ELR (cell line): ENCODE measurements at places on chromosomes 11 and 22.
A peak's percentile ranks its signal among the peaks of the same experiment; 100 is the strongest.

- peak; percentile 84 for DNase-seq
Observed at GRCh38 chr11:36748836-36749235, 150.8 kb upstream of the RAG2 start.

GRCh38 chr11:128400382-128401203, 186.8 kb downstream of the ETS1 start:
- DNase-seq = no peak

- no peak for DNase-seq
Observed at GRCh38 chr22:27066856-27067255, 409.5 kb downstream of the MIAT start.

DNA sequence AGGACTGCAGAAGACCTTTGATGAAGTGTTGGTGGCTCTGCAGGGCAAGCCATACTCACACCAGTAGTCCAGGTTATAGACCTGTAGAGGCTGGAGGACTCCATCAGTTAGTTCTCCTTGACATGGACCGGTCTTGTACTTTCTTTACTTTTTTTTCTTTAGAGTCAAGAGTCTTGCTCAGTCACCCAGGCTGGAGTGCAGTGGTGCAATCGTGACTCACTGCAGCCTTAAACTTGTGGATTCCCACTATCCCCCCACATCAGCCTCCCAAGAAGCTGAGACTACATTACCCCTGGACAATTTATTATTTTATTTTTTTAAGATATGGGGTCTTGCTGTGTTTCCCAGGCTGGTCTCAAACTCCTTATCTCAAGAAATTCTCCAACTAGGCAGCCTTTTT, 49.6 kb upstream of the E2F8 start:
- peak; percentile 12 for DNase-seq

GRCh38 chr11:106344394-106344793, 266.9 kb downstream of the AASDHPPT start:
- DNase-seq = no peak

DNA sequence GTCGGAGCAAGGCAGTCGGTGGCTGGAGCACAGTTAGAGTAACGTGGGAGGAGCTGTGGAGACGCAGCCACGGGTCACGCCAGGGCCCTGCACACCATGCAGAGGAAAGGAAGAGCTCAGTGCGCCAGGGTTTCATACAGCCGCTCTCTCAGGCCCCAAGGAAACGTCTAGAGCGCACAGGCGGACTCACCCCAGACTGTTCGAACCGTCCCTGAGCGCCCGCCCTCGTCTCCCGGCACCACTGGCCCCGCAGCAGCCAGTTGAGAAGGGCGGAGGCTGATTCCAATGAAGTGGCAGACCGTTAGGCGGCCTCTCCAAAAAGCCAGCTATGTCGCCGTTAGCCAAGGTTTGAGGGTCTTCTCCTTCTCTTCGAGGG, 483 bp upstream of the HYLS1 start:
- DNase-seq = peak; percentile 50

DNA sequence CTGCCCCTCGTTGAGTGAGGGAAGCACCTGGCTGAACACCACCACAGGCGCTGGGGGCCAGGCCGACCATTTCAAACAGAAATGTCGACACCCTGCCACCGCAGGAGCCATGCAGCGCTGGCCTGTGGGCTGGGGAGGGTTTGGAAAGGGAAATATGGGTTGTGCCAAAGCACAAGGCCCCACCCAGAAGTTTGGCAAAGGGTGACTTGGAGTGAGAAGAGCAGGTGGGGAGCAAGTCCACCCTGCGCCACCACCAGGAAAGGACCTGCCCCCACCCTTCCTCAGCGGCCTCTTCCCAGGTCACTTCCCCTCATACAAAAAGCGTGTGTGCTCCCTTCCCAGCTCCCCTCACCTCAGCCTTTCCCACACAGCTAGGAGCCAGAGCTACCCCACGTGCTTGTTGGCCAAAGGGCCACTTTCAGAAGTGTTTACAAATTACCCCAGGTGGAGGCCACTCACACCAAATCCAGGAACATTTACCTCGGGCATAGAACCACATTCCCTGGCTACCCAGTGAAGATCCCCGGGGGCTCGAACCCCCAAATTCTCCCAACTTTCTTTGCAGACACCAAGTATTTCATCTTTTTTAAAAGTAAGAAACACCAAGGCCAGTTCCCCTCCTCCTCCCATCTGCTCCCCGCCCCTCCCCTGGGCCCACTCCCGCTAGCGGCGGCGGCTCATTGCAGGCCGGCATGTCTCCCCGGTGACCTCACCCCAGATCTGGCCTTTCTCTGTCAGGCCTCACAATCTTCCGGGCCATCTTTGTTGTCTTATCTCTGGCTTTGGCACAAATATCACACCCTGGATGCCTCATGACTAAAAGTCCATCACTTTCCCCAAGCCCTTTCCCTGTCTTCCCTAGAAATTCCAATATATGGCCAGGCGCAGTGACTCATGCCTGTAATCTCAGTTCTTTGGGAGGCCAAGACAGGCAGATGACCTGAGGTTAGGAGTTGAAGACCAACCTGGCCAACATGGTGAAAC, 20.5 kb upstream of the SCGB1A1 start:
- peak; percentile 52 for DNase-seq
